ENCODE measurements at places on chromosomes 4 and X. TPM values are rescaled to one million over a fixed set of nuclear protein-coding genes. Genes with fewer than 3 reads are reported as not detected.

The EREG gene
- not detected for total RNA-seq

The TBX22 gene
- total RNA-seq = not detected

The DCLK2 gene
- total RNA-seq = 0.56 TPM

The PCDH18 gene
- not detected for total RNA-seq

The CXorf49 gene
- not detected for total RNA-seq

The F8 gene
- 0.89 TPM for total RNA-seq

The CT45A1 gene
- not detected for total RNA-seq

The LRP2BP gene
- 0.99 TPM for total RNA-seq

The DOCK11 gene
- total RNA-seq = 109 TPM

The SPOCK3 gene
- not detected for total RNA-seq

DNA sequence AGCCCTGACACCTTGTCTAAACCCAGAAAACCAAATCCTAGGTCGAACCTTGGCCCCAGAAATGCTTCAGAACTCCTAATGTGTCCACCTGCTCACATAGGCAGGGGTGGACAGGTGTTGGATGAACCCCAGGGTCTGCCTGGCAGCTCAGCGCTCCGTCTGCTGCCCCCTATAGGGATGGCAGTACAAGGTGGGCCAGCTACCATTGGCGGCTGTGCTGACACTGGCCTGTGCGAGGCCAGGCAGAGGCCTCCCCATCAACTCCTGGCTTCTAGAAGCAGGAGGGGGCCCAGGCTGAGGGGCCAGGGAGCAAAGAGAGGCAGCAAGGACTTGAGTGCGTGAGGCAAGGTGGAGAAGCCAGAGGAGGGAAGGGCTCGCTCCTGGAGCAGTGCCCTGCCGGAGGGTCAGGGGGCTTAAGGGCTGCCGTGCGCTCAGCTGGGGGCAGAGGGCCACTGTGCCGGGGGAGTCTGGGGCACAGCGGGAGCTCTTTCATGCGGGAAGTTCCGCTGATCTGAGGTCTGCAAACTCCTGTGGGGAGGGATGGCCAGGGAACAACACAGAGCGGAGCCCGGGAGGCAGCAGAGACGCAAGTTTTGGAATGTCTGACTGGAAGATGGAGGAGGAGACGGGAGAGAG lies 20.6 kb downstream of the CCNQ start:
- DNase-seq = no peak

DNA sequence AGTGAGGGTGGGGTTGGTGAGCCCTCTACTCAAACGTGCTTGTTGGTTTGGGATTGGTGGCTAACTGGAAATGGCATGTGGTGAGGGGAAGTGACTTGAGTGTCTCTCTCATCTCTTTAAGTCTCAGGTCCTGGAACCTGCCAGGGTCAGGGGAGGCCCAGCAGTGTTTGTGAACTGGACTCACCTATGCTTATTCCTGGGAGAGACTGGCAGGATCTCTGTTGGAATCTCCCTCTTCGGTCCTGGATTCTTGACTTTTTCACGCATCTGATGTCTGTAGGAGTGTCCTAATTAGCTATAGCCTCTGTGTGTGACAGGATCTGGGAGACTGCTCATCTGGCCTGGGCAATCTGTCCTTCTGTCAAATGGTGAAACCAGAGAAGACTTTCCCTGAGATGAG lies 7.2 kb upstream of the EFNB1 start:
- no peak for DNase-seq

GRCh38 chrX:1384658-1385252 lies 7.2 kb downstream of the SLC25A6 start:
- DNase-seq = no peak

DNA sequence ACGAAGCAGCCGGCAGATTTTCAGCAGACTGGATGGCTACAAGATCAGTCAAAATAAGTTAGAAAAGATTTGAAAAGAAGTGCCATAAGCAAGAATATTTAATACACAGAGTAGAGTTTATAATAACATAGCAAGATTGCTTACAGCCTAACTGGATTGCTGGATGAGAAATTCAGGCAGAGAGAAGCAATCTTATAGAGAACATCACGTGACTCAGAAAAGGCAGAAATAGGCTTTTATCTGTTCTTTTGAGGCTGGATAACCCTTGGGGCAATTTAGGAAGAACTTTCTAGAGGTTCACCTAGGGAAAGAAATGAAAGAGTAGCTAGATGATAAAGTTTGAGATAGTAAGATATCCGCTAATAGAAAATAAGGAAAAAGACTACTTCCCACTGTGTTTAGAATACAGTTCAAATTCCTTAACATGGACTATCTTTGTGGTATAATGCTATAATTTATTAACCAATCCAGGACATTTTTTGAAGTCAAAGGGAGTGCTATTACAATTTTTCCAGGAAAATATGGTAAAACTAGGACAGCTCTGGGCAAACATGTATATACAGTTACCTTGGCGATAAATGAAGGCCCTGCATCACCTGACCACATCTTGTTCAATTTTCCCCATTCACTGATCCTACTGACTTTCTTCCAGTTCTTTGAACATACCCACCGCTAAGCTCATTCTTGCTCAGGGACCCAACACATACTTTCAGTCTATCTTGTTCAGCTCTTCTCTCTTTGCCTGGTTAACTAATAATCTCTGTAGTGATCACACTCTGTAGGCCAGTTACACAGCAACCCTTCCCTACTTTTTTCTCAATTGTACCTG lies 12.7 kb upstream of the SPCS3 start:
- DNase-seq = no peak

DNA sequence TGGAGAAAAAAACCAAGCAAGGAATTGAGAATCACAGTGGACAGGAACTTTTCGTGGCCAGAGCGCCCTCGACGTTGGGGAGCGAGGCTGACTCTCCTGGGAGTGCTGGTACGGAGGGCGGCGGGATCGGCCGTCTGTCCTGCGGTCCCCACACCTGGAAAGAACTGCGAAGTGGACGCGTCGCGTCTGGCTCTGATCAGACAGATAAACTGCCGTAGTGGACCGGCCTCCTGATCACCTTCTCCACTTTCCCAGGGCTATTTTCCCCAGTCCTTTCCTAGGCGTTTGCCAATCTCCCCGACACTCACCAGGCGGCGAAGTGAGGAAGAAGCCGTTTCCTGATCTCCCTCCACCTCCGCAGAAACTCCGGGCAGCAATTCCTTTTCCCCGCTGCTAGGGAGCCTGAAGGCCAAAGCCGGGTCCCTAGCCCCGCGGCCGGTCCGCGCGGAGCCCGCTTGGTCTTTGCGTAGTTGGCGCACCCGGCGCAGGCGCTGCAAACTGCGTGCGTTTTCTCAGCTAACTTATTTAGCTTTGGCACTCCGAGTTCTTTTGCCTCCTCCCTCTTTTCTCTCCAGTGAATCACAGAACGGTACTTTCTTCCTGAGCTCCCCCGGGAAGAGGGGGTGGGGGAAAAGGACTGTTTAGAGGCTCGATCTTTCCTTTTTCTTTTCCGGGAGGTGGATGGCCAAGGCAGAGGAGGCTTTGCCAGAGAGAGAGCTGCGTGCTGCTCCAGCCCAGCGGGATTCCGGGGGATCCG lies at the start of gene ARSJ:
Gene ARSJ (minus strand): TSS at position 500 of the 757 bp plus-strand sequence. CDS start 813 bp downstream, outside the sequence.
- DNase-seq = peak; percentile 5

DNA sequence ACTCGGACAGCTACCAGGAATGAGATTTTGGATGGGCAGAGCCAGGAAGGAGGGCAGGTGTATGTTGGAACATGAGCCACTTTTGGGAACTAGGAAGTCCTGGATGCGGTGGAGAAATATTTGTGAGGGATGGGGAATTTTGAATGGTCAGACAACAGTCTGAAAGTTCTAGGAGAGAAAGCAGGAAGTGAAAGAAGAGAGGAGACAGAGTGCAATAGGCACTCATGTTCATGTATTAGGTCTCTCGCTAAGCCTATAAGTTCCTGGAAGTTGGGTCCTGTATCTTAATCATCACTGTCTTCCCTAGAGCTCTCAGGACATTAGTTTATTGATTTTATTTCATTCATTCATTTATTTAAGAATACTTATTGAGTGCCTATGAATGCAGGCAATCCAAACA lies 65.7 kb upstream of the CITED1 start:
- no peak for DNase-seq

GRCh38 chrX:4627414-4627813 lies 914.0 kb upstream of the PRKX start:
- DNase-seq = no peak

DNA sequence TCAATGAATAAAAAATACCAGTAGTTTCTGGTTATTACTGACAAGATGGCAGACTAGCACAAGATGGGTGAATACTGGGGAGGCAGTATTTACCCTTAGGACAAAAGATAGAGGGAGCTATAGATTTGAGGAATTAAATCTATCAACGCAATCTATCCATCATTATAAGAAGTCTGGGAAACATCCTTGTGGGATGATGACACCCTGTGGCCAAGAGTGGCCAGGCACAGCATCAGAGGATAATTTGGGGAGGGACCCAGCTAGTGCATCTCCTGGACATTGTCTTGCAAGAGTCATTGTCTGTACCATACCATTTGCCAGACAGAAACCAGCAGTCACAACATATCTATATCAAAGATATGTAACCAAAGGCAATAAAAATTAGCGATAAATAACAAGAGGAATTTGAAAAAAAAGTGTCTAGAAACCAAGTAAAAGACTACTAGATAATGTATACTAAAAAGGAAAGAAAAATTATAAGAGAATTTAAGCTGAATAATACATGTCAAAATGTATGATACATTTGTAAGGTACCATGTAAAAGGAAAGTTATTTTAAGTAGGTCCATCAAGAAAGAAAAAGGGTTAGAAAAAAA lies 22.9 kb downstream of the KCTD8 start:
- no peak for DNase-seq

DNA sequence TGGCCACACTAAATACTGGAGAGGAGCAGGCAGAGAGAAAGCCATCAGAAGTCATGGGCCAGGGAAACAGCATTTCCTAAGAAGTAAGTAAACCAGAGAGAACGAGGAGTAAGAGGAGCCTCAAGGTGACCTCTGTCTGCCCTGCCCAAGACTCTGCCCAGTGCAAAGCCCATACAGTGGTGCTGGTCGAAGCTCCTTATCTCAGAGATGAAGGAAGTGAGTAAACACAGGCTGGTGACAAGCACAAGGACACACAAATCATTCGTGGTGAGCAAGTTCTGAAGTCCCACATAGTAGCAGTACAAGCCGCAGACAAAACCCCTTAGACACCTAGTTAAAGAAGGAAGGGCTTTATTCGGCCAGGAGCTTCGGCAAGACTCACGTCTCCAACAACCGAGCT lies 62.7 kb downstream of the DCTD start:
- DNase-seq = no peak

- no peak for DNase-seq
These were observed 27.6 kb downstream of the ADGRG2 start for GRCh38 chrX:19094654-19095053.

GRCh38 chr4:90093526-90093925 lies 33.7 kb upstream of the CCSER1 start:
- no peak for DNase-seq

- DNase-seq = no peak
These were observed 161.9 kb upstream of the STK26 start for GRCh38 chrX:131861088-131861787.

- no peak for DNase-seq
These were observed 142.2 kb downstream of the DKK2 start for GRCh38 chr4:106893903-106894302.

DNA sequence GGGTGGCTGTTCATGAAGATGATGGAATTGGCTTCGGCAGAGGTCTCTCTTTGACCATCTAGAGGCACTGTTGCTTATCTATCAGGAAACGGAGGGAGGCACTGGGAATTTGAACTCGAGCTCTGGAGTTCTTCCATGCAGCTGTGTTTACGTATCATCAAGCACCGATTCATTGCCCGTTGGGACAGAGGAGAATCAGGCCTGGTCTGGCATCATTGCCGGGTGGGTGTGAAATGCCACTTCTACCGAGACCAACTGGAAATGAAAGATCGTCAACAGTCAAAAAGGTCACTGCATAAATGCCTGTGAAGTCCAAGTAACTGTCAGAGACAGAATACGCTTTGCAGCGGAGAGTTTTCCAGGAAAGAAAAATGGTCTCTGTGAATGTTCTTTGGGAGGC lies 166.9 kb downstream of the ASMT start:
- no peak for DNase-seq

DNA sequence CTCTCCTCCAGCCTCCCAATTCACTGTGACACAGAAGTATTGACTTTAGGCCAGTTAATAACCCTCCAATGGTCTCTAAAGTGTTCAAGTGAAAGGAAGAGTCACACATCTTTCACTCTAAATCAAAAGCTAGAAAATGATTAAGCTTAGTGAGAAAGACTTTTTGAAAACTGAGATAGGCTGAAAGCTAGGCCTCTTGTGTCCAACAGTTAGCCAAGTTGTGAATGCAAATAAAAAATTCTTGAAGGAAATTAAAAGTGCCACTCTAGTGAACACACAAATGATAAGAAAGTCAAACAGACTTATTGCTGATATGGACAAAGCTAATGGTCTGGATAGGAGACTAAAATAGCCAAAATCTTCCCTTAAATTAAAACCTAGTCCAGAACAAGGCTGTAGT lies 687.2 kb downstream of the TRIML1 start:
- no peak for DNase-seq

DNA sequence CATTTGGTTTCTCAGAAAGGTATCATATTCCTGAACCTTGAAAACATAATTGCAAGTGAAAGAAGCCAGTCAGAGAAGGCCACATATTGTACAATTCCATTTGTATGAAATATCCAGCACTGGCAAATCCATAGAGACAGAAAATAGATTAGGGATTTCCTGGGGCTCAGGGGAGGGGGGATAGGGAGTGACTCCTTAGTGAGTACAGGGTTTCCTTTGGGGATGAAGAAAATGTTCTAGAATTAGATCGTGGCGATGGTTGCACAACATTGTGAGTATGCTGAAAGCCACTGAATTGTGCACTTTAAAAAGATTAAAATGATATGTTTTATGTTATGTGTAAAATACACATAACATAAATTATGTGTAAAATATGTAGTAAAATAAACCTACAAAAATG lies 10.3 kb downstream of the XPNPEP2 start:
- no peak for DNase-seq

DNA sequence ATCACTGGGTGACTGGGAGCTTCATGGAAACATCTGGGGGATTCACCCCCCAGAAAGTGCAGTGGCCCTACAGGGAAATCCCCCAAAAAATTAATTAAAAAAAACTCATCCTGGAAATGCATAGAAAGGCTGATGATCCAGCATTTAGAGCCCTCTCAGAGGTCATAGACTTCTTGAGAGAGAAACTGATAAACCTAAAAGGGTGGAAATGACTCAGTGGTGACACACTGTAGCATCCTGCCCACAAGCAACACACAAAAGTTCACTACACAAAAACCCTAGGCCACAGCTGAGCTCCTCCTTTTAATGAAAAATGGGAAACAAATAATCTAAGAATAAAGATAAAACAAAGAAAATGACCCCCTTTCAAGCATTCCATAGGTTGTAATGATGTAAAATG lies 911.5 kb downstream of the GLUD2 start:
- no peak for DNase-seq

DNA sequence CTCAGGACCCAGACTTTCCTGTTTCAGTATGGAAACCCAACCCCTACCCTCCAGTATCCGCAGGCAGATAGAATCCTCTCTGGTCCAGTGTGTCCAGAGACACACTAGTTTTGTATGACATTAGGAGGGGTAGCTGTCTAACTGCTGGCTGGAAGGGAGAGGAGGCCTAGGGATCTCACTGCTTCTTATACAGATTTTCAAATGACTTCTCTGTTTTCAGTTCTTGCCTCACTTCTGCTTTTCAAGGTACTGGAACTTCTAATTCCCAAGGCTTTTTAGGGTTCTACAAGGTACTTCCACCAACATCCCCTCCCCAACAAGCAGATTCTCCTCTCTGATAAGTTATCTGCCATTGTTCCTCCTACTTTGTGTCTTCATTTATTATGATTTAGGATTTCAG lies 6.1 kb downstream of the SGCB start:
- no peak for DNase-seq

GRCh38 chrX:134144231-134144630 lies 92.8 kb upstream of the CCDC160 start:
- no peak for DNase-seq
